ENCODE measurements at places on chromosomes 5 and 9. TPM values are rescaled to one million over a fixed set of nuclear protein-coding genes. Genes with fewer than 3 reads are reported as not detected.
A peak's percentile ranks its signal among the peaks of the same experiment; 100 is the strongest.

The CARTPT gene
- polyA plus RNA-seq = not detected

The PDE8B gene
- 7.2 TPM for polyA plus RNA-seq

The FCN1 gene
- polyA plus RNA-seq = 5.7 TPM

GRCh38 chr9:135413461-135413860 lies 66.1 kb upstream of the PPP1R26 start:
- DNase-seq = no peak

The SLC28A3 gene
- 0.24 TPM for polyA plus RNA-seq

- DNase-seq = peak; percentile 83
Measured at GRCh38 chr9:91949946-91950664, at the start of gene ROR2. ROR2 (minus strand) TSS chr9:91950228.

The SPATA31C1 gene
- polyA plus RNA-seq = not detected

The GDA gene
- polyA plus RNA-seq = 0.31 TPM

The CEL gene
- polyA plus RNA-seq = 2.1 TPM

GRCh38 chr9:69470186-69470977 lies 145.4 kb downstream of the ENTREP1 start:
- DNase-seq = no peak

GRCh38 chr9:15373881-15374280 lies 48.8 kb upstream of the SNAPC3 start:
- DNase-seq = no peak

GRCh38 chr9:117535434-117535833 lies 120.6 kb upstream of the ASTN2 start:
- no peak for DNase-seq

DNA sequence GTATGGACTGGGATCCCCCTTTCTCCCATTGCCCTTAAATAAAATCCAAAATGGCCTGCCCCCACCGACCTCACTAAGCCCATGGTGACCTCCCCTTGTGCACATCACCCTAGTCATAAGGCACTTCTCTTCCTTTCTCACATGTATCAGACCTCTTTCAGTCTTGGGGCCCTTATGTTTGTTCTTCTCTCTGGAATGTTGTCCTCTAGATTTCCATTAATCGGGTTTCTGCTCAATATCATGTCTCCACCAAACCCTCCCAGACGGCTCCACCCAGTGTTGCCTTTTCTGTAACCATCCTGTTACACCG lies 196.3 kb downstream of the ERCC6L2 start:
- no peak for DNase-seq

The ELAVL2 gene
- 1.6 TPM for polyA plus RNA-seq

- DNase-seq = no peak
Measured at GRCh38 chr9:34625186-34625486, 3.7 kb downstream of the ARID3C start.

- DNase-seq = no peak
Measured at GRCh38 chr5:129844764-129845163, 59.5 kb upstream of the CHSY3 start.

GRCh38 chr5:100889165-100889743 lies 13.8 kb downstream of the ST8SIA4 start:
- DNase-seq = peak; percentile 13

DNA sequence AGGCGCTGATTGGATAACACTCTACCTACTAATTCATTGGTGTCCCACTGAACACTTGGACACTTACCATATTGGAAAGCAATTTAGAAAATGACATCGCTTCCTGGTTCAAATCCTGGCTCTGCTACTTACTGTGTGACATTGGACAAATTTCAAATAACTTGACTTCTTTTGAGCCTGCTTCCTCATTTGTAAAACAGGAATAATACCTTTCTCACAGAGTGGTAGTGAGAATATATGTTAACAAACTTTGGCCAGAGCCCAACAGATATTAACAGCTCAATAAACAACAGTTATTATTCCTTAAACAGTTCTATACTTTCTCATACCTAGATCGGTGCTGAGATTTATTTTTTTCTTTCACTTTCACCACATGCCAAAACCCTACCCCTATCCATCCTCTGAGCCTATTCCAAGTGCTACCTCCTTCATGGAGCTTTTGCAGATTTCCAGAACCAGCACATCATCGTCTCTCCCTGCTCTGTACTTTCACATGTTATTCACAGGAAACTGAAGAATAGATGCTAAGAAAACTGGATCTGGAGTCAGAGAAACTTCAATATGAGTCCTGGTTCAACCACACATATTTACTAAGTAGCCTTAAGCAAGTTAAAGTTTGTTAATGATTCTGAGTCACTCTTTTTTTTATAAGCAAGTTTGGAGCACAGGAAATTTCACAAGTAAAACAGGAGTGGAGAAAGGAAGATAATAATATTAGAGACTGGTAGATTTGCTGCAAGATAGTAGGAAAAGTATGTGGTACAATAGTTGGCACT lies 92.3 kb downstream of the STRBP start:
- no peak for DNase-seq

- no peak for DNase-seq
Measured at GRCh38 chr5:167995844-167996425, 295.5 kb upstream of the WWC1 start.

The CMYA5 gene
- 11.1 TPM for polyA plus RNA-seq

- no peak for DNase-seq
Measured at GRCh38 chr9:108743901-108744371, 111.8 kb downstream of the ACTL7B start.

GRCh38 chr9:99745085-99745484 lies 76.6 kb upstream of the NR4A3 start:
- DNase-seq = no peak

GRCh38 chr5:81495286-81495685 lies 101.4 kb upstream of the ACOT12 start:
- DNase-seq = no peak

DNA sequence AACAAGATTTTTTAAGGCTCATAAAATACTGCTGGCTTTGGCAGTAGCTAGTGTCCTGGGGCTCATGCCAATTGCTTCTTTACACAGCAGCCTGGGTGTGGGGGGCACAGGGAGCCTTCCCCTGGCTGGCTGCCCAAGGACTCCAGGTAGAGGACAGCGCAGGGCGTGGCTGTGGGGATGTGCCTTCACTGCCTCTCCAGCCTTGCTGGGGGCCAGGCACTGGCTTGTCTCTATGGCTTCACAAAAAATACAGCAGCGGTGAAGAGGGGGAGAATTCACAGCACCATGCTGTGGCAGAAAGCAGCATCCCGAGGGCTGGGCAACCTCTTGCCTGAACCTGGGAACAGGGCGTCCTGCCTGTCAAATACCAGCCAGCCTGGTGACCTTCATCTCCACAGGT lies 57.4 kb downstream of the DAP start:
- no peak for DNase-seq

DNA sequence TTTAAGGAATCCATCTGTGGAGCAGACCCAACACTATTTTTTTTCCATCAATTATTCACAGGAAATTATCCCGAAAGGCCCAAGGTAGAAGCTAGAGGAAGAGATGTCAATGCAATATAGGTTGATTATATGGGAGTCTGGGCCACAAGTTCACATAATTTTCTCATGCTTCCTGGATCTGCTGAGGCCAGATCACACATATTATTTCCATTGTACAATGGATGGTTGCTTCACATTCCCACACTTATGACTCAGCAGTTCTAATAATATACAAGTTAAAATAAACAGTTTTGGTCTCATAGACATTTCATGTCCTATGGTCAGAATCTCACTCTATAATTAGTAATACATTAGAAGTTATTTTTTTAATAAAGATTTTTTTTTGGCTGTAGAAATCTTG lies 66.0 kb upstream of the PTPRD start:
- DNase-seq = no peak

- no peak for DNase-seq
Measured at GRCh38 chr5:109823597-109823996, 133.9 kb downstream of the MAN2A1 start.

GRCh38 chr9:111036429-111036789 lies 1.9 kb downstream of the LPAR1 start:
- DNase-seq = peak; percentile 74

GRCh38 chr9:128388150-128388549 lies 17.0 kb downstream of the URM1 start:
- DNase-seq = no peak

GRCh38 chr9:118162716-118163115 lies 458.5 kb downstream of the TLR4 start:
- DNase-seq = no peak

DNA sequence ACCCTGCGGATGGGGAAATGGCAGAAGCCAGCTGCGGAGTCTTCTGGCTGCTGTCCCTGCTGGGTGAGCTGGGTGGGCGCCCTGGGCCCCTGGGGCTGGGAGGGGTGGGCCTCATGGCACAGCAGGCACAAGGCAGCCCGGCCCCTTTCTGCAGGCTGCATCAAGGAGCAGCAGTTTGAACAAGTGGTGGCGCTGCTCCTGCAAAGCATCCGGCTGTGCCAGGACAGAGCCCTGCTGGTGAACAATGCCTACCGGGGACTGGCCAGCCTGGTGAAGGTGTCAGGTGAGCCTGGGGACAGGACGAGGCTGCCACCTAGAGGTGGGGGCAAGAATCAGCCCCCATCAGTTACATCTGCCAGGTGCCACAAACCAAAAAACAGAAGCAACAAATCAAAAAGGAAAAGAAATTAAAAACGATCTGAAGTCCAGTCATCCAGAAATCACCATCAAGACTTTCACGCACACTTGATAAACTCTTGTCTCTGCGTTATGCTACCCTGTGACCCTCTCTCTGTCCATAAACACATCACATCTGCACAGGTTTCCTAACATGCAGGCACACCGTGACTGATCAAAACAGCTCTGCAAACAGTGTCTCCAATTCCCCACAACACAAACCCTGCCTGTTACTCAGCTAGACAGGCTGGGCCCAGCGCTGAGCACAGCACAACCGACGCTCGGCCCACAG lies 13.9 kb downstream of the REXO4 start:
- peak; percentile 85 for DNase-seq

- no peak for DNase-seq
Measured at GRCh38 chr5:139867109-139867508, 71.5 kb downstream of the PSD2 start.

- DNase-seq = no peak
Measured at GRCh38 chr5:116528519-116529234, 45.9 kb downstream of the SEMA6A start.

GRCh38 chr5:175548626-175549311 lies 70.4 kb downstream of the SFXN1 start:
- DNase-seq = no peak

GRCh38 chr9:36217256-36217968 lies 26.7 kb downstream of the CLTA start:
- no peak for DNase-seq

The F2RL1 gene
- 8.0 TPM for polyA plus RNA-seq

GRCh38 chr9:71858102-71858798 lies 52.7 kb downstream of the ABHD17B start:
- no peak for DNase-seq

The CNTLN gene
- 20.6 TPM for polyA plus RNA-seq

DNA sequence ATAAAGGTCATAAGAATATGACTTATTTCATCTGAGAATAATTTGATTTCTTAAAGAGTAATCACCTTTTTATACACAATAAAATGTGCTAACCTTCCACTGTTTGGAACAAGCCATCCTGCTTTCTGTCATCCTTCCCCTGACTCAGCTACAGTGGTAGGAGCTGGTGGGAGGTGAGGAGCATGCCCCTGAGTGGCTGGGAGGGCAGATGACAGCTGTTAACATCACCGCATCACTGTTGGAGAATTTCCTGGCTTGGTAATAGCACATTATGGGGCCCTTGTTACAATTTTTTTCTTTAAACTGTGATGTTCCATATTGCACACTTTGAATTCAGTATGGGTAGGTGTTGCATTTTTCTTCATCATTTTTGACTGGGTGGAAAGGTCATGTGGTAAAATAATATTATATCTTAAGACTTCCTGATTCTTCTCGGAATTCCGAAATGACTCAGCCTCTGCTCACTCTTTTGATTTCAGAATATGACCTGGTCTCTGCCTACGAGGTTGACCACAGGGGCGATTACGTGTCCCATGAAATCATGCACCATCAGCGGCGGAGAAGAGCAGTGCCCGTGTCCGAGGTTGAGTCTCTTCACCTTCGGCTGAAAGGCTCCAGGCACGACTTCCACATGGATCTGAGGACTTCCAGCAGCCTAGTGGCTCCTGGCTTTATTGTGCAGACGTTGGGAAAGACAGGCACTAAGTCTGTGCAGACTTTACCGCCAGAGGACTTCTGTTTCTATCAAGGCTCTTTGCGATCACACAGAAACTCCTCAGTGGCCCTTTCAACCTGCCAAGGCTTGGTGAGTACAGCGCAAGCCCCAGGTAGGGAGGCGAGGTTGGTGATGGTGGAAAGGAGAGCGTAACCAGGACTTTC lies 5.8 kb downstream of the ADAMTS16 start:
- DNase-seq = no peak

The PAM gene
- polyA plus RNA-seq = 158 TPM

The CDH12 gene
- 6.5 TPM for polyA plus RNA-seq

- DNase-seq = no peak
Measured at GRCh38 chr5:83048811-83049210, 28.4 kb downstream of the TMEM167A start.

The ADAMTS16 gene
- 1.6 TPM for polyA plus RNA-seq

DNA sequence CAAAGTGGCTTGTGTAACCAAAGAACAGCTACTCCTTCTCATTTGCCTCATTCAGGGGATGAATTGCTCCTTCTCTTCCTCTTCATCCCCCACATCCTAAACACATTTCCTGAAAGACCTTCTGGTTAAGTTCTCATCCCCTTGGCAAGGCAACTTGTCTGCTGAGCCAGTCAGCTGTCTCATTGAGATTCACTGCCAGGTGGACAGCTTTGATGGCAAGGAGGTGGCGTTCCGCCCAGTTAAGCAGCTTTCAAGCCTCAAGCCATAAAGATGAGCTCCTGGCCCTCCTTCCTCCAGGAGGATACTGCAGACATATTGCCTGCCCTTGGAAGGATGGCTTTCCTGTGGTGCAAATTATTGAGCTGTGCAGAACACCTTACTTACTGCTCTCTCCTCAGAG lies 448.6 kb upstream of the MPDZ start:
- no peak for DNase-seq

The CKMT2 gene
- polyA plus RNA-seq = 4.6 TPM

DNA sequence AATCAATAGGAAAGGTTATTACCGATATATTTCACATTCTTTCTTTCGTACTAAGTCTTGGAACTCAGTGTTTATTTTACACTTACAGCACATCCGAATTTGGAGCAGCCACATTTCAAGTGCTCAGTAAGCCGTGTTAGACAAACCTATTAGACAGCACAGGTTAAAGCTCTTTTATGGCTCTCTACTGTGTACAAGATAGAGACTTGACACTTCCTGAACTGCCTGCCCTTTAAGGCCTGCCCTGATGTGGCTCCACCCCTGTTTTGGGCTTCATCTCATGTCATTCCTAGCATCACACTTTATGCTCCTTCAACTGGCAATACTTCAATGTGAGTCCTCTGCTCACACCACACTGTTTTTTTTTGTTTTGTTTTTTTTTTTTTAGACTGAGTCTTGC lies 23.5 kb upstream of the SUSD1 start:
- no peak for DNase-seq

- DNase-seq = no peak
Measured at GRCh38 chr5:31469886-31470285, 62.0 kb downstream of the DROSHA start.

The CYLC2 gene
- polyA plus RNA-seq = not detected

The FOXD4L5 gene
- 0.30 TPM for polyA plus RNA-seq

The TAF1L gene
- 0.04 TPM for polyA plus RNA-seq

The NRARP gene
- polyA plus RNA-seq = 11.1 TPM

The DYNC2I2 gene
- polyA plus RNA-seq = 45.2 TPM
